ENCODE measurements at places on chromosomes 5 and 9.

DNA sequence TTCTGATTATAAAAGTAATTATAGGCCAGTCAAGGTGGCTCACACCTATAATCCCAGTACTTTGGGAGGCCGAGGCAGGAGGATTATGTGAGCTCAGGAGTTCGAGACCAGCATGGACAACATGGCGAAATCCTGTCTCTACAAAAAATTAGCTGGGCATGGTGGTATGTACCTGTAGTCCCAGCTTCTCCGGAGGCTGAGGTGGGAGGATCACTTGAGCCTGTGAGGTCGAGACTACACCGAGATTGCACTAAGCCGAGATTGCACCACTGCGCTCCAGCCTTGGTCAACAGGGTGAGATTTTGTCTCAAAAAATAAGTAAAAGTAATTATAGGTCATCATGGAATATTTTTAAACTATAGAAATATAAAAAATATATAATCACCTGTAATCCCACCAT is 18.1 kb downstream of the IRF1 start:
- DNase-seq, result no peak

- DNase-seq, result no peak
These were observed 30.2 kb downstream of the ITGA2 start for GRCh38 chr5:53019320-53019719.

- no peak for DNase-seq
These were observed 20.9 kb upstream of the ADAM19 start for GRCh38 chr5:157596487-157596886.

GRCh38 chr9:110399983-110400382 is 62.3 kb upstream of the TXNDC8 start:
- DNase-seq, result no peak

GRCh38 chr9:19424176-19424779 is 15.5 kb downstream of the ACER2 start:
- no peak for DNase-seq

- DNase-seq, result no peak
These were observed 16.6 kb downstream of the UGT3A1 start for GRCh38 chr5:35974570-35974969.

- no peak for DNase-seq
These were observed 1436.0 kb upstream of the NUDT12 start for GRCh38 chr5:104998572-104998971.

GRCh38 chr5:103006921-103007320 is 113.0 kb downstream of the GIN1 start:
- DNase-seq, result no peak

DNA sequence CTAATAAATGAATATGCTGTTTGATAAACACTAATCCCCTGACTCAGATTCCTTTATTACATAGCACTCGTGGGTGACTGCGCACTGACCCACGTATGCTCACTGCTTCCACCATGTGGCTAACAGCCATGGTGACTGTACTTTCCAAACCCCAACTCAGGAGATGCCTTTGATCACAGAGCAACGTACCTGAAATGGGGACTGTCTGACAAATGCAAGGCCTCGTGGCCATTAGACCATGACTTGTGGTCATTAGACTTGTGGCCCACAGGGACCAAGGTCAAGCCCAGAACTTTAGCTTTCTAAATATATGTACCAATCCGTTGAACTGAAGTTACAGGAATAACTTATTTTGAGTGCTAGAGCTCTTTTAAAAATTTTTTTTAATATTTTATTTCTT is 46.6 kb downstream of the CYFIP2 start:
- peak; percentile 51 for DNase-seq

DNA sequence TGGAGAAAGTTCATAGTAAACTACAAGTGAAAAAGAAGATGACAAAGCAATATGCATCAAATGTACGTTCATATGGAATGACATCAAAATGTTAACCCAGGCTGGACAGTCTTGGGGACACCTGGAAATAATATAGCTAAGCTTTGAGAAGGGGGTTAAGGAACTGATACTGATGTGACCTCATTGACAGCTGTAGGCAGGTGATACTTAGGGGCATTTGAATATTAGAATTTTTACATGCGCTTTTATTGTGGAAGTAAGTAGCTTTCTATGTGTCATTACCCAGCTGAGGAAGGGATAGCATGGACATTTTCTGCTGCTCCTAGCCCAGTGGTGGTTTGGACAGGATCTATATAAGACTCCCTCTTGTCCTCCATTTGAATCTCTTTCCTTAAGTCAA is 299.7 kb downstream of the CWC27 start:
- no peak for DNase-seq

- DNase-seq, result no peak
These were observed 324.4 kb downstream of the ENC1 start for GRCh38 chr5:74316064-74316603.

- DNase-seq, result no peak
These were observed 122.0 kb upstream of the RANBP3L start for GRCh38 chr5:36423578-36424307.

DNA sequence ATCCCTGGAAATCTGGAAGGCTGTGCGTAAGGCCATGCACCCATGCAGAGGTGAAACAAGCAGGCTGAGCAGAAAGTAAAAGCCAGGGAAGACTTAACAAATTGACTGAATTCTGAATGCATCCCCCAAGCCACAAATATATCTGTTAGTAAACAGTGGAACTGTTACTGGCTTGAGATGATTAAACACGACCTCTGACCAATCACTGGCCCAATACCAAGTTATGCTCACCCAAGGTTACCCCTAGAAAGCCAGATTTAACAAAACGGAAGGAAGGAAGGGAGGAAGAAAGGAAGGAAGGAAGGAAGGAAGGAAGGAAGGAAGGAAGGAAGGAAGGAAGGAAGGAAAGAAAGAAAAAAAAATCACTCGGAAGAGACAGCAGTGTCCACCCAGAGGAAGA is 215.8 kb upstream of the CCNG1 start:
- DNase-seq, result no peak

GRCh38 chr5:111134864-111135263 is 42.7 kb downstream of the WDR36 start:
- no peak for DNase-seq

GRCh38 chr5:68848091-68848490 is 245.7 kb upstream of the SLC30A5 start:
- DNase-seq, result no peak

- no peak for DNase-seq
These were observed 124.4 kb downstream of the RFX3 start for GRCh38 chr9:3401221-3401954.

- DNase-seq, result no peak
These were observed 42.8 kb downstream of the AMBP start for GRCh38 chr9:114035221-114035844.

GRCh38 chr5:122434205-122434970 is 122.4 kb downstream of the SNCAIP start:
- no peak for DNase-seq

GRCh38 chr5:33275921-33276627 is 164.7 kb upstream of the TARS1 start:
- DNase-seq, result no peak

GRCh38 chr5:79686799-79687198 is 2.8 kb upstream of the CMYA5 start:
- DNase-seq, result no peak

DNA sequence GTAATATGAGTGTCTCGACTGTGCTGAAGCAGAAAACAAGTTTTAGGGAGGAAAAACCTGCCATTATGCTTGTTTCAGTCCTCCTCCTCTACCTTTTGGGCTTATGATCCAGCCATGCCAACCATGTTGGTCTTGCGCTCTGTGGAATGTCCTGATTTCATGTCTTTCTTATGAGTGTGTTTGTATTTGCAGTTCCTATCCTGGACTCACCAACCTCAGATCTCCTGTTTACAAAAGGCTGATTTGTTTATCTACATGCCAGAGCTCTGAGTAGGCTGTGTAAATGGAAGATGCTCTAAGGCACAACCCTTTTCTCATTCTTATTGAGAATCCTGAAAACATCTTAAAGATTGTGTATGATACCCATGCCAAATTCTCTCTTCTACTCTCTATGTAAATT is 138.6 kb downstream of the ARHGEF28 start:
- no peak for DNase-seq

DNA sequence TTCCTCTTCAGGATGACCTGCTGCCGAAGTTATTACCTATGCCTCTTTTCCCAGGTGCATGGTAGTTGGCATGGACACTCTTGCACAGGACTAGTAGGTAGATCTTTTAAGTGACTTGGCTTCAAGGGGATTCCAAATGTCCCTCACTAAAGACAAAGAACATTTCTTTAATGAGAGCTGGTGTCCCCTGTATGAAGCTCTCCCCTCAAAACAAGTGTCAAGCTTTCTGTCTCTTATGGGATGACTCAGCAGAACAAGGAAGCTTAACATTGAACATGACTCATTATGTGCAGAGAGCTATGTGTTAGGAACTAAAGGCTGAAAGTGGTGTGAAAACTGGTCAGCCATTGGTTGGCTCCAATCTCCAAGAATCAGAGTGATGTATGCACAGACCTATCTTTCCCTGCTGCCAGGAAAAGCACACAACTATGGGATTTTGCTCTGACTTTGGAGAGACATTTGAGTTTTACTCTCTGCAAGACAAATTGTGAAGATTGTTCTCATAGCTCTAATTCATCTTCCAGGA is 120.5 kb downstream of the PRDM6 start:
- DNase-seq, result no peak

DNA sequence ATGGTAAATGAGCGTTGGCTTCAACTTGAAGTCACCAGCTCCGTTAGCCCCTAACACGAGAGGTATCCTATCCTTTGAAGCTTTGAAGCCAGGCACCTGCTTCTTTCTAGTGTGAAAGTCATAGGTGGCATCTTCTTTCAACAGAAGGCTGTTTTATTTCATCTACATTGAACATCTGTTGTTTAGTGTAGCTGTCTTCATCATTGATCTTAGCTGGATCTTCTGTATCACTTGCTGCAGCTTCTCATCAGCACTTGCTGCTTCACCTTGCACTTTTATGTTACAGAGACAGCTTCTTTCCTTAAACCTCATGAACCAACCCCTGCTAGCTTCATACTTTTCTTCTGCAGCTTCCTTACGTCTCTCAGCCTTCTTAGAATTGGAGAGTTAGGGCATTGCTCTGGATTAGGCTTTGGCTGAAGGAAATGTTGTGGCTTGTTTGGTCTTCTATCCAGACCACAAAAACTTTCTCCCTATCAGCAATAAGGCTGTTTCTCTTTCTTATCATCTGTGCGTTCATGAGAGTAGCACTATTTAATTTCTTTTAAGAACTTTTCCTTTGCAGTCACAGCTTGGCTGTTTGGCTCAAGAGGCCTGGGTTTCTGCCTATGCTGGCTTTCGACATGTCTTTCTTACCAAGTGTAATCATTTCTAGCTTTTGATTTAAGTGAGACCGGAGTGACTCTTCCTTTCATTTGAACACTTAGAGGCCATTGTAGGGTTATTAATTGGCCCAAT is 47.2 kb downstream of the PCSK5 start:
- DNase-seq, result no peak

DNA sequence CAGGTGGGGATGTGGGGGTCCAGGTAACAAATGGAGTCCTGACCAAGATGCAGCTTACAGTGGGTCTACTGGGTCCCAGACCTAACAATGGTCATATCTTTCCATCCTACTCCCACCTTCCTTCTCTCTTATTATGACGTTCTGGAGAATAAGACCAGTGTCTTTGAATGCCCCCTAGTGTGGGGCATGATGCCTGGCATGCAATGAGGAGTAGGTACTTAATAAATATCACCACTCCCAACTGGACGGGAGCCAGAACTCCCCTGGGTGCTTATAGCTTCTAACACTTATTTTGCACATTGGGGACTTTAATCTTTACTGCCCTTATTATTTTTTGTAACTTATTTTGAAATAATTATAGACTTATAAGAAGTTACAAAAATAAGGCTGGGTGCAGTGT is 98.2 kb downstream of the NDFIP1 start:
- no peak for DNase-seq

- no peak for DNase-seq
These were observed 13.4 kb downstream of the HSPA5 start for GRCh38 chr9:125227761-125228160.

- no peak for DNase-seq
These were observed 35.0 kb upstream of the ALDH1B1 start for GRCh38 chr9:38357350-38358114.

GRCh38 chr5:14925326-14925725 is 53.7 kb upstream of the ANKH start:
- DNase-seq, result no peak

DNA sequence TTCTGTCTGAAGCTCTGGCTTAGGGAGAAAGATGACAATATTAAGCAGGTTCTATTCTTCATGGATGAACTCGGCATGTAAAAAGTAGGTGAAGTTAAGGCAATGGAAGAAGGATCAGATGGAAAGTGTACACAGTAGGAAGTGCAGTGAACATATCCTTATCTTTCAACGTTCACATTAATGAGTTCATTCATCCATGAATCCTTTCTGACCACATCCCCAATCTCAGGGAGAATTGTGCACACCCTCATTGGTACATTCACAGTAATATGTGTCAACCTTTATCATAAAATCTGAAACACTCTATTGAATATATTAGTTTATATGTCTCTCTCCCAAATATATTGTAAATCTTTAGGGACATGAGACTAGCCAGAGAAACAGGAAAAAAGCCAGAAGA is 5.5 kb downstream of the GIN1 start:
- no peak for DNase-seq

DNA sequence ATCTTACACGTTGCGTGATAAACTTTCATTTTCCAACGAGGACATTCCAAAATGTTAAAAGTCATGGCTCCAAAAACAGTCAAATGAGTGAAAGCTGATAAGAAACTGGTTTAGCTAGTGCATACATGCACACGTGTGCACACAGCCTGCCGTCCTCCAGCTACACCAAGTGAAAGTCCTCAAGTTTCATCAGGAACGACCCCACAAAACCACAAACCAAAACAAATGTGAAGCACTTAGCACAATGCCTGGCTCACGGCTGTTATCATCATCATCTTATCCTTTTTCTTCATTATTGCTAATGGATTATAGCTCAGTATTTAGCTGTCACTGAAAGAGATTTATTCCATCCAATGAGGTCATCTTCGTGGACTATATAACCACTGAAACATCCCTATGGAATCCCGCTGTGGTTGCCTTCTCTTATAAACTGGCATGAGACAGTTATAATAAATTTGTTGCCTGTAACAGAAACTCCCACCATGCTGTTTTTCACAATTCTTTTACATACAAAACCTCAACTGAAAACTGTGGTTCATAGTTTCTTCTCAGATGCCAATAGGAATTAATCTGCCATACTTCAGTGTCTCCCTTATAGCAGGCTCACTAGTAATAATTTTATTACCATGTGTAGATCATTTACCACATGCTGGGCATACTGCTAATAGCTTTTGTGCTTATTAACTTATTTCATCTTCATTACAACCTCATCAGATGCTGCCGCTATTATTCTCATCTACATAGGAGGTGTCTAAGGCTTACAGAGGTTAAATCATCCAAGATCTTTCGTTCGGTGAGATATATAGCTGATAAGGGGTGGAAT is 56.1 kb downstream of the SAXO1 start:
- DNase-seq, result no peak

GRCh38 chr9:84140535-84141101 is 160.0 kb downstream of the RMI1 start:
- no peak for DNase-seq

Data from bone marrow (tissue), 2 donors.